Adipocyte (in vitro differentiated cells): ENCODE measurements at places on chromosomes 1 and 21.

GRCh38 chr1:61083013-61083806 is 849 bp downstream of the NFIA start:
- DNase-seq, result peak; percentile 79

GRCh38 chr1:162605225-162605927 is 26.9 kb upstream of the DDR2 start:
- DNase-seq, result peak; percentile 90

DNA sequence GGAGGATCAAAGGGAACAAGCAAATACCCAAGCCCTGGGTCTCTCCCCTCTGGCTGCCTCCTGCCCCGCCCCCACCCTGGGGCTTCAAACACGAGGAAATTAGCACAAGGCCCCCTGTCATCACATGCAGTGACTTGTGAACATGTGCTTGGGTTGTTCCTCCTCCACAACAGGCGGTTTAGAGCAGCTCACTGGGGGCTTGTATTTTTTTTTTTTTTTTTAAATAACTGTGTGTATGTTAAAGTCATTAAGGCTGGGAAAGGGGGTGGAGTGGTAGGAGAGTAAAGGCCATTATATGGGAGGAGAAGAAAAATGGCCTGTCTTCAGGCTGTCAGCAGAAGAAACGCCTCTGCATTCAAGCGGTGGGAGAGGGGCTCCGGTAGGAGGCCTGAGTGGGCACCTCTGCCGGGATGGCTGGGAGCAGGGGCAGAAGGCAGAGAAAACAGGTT is 64.2 kb downstream of the PLXNA2 start:
- DNase-seq, result no peak

DNA sequence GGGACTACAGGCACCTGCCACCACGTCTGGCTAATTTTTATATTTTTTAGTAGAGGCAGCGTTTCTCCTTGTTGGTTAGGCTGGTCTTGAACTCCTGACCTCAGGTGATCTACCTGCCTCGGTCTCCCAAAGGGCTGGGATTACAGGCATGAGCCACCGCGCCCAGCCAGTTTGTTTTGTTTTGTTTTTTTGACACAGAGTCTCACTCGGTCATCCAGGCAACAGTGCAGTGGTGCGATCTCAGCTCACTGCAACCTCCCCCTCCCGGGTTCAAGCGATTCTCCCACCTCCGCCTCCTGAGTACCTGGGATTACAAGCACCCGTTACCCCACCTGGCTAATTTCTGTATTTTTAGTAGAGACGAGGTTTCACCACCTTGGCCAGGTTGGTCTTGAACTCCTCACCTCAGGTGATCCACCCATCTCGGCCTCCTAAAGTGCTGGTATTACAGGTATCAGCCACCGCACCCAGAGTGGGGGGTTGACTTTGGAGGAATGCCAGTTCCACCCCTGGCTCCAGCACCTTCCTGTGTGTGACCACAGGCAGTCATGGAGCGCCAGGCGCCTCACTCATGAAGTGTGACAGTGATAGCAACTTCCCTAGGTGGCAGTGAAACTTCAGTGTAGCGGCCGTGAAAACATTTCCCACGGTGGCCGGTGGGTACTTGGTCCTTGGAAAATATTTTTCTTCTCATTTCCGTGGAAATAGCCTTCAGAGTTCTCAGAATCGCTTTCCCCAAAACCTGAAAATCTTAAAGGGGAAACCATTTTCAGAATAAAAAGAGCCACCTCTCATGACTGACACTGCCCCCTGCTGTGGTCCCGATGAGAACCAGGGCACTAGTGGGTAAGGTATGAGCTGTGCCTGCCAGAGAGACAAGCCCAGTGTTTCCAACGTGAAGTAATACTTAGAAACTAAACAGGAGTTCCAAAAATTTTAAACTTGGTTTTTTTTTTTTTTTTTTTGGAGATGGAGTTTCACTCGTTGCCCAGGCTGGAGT is 48.6 kb downstream of the WDR4 start:
- no peak for DNase-seq

DNA sequence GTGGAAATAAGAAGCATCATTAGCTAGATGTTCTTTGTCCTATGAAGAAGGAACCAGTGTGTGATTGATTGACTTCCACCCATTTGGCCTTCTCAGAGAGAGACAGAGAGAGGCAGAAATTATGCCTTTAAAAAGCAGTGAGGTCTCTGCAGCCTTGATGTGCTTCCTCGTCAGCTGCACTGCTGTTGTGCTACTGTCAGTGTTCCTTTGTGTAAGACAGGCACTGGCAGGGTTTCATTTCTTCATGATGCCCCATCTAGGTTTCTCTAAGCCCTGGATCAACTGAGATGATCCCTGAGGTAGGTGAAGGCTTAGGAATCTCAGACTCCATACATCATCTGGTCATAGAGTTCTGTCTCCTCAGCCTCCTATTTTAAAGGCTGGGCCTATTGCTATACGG is 34.9 kb downstream of the GPR3 start:
- no peak for DNase-seq

DNA sequence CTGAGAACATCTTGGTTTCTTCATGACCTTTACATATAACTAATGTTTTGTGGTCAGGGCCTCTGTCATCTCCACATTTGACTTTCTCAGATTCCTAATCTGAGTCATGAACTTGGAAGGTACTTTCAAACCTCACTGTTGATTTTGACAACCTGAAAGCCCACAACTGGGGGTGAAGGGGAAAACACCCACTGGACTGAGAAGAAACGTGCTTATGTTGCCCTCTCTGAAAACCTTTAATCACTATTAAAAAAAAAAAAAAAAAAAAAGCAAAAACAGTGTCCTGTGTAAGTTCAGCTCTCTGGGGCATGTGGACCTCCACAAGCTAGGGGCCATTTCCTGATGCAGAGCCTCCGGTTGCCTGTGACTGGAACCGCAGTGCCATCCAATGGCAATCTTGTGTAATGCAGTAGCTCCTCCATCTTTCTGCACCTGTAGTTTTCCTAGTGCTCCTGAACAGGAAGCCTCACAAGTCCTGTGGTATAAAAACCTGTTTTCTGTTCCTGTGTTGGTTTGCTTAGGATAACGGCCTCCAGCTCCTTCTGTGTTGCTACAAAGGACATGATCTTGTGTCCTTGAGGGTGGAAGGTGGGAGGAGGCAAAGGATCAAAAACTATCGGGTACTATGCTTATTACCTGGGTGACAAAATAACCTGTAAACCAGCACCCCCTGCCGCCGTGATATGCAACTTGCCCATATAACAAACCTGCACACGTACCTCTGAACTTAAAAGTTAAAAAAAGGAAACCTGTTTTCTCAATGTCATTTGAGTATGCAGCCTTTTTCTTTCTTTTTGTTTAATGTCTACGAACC is 124.5 kb downstream of the ZNF648 start:
- DNase-seq, result peak; percentile 0

DNA sequence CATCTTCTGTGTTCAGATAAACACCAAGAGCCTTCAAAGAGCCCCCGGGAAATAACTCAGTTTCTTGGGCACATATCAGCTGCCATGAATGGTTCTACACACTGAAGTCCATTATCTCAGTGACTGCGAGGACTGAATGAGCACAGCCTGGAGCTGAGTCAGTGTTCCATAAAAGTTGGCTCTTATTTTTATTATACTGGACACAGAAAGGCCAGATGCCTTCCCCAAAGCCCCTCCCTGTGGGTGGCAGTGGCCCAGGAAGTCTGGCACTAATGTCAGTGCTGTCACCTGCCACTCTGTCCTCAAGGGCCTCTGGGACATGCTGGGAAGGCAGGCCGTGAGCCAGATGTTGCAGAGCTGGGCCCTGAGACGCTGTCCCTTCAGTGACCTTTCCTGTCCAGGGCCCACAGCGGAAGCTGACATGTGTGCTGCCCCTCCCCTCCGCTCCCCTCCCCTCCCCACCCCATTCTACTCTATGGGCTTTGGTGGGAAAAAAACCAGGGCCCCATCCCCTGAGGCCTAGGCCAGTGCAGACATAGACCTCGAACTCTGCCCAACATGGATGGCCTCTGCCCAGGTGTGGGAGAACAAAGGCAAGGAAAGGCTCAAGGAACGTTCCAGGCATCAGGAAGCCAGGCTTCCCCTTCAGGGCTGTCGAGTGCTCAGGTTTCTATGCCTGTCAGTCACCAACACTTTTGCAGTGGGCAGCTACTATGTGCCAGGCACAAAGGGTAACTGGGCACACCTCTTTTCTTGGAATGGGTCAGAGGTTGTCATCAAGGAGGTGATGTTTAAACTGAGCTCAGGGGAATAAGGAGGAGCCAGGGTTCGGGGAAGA is 22.4 kb upstream of the NPPB start:
- no peak for DNase-seq

GRCh38 chr1:218371927-218372672 is 27.0 kb downstream of the TGFB2 start:
- DNase-seq, result peak; percentile 79

DNA sequence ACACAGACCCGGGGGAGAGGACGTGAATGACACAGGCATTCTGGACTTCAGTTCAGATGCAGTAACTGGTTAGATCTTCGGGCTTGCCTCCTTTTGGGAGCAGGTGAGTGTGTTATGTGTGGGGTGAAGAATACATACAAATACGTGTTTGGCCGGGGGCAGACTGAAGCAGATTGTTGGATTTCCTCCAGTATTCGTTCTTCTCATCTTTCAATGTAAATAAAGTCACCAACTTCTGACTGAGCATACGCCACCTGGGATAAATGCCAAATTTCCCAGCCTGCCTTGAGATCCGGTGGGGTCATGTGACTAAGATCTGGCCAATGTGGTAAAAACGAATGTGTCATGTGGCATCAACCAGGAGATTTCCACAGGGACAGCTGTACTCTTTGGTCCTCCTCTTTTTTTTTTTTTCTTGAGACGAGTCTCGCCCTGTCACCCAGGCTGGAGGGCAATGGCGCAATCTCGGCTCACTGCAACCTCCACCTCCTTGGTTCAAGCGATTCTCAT is 189.8 kb downstream of the RGS7 start:
- DNase-seq, result no peak
